Stimulated activated CD4-positive, alpha-beta T cell treated with anti-CD3 and anti-CD28 coated beads, TNF-alpha, amount 100 ng/mL, for 1 hour (primary cell): ENCODE measurements at places on chromosomes 3 and 15.

- no peak for DNase-seq
These were observed 3.0 kb downstream of the DUT start for GRCh38 chr15:48334260-48334659.

GRCh38 chr3:118478706-118479276 lies 555.9 kb downstream of the IGSF11 start:
- DNase-seq = no peak

DNA sequence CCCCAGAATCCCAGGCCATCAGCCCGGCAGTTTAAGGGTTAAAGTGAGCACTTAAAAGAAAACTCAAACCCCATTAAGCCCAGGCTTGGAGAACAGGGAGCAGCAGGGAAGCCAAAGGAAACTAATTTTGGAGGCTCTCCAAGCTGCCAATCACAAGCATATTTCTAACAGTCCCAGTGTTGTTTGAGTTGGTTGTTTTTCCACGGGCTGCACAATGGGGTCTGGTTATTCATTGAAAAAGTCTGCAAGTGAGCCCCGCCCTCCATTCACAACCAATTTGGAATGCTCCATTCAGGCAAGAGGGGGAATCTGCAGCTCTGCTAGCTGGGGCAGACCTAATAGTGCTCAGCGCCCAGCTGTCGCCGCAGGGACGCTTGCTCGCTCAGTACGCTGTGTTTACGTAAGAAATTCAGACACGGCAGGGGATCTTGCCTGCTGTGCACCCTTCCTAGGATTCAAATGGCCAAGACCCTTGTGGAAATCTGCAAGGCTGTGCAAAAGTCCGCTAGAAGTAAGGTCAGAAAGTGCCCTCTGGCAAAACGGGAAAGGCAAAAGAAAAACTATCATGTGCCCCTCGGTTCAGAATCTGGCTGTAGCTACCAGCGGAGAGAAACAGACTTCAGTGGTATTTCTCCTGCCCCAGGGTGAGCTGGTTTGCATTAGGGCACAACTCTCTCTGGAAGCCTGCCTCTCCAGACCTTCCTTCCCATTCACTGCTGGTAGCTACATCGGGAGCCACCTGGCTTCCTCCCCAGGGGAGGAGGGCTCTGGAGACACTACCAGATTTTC lies 11.0 kb downstream of the ETV5 start:
- no peak for DNase-seq

DNA sequence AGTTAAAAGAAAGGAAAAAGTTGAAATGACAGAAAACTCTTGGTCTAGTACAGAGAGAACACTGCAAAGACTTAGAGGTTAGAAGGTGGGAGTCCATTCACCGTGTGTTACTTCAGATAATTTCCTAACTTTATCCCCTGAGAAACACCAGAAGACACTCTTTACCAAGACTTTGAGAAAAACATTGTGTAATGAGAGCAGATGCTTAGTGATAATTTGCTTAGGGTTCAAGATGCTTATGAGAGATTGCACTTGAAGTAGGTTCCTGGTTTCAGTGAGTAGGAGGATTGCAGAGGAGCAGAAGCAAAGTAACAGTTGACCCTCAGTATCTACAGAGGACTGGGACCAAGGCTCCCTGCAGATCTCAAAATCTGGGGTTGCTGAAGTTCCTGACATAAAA lies 594.1 kb downstream of the NR2F2 start:
- DNase-seq = no peak

GRCh38 chr3:173096140-173096539 lies 44.9 kb downstream of the SPATA16 start:
- DNase-seq = no peak

GRCh38 chr3:14283813-14284438 lies 105.3 kb downstream of the LSM3 start:
- DNase-seq = no peak

GRCh38 chr15:45249125-45249780 lies 2.8 kb upstream of the SLC28A2 start:
- no peak for DNase-seq

- DNase-seq = no peak
These were observed 3.1 kb upstream of the AP2M1 start for GRCh38 chr3:184171562-184171961.
